ENCODE measurements at places on chromosomes 11 and 22.

DNA sequence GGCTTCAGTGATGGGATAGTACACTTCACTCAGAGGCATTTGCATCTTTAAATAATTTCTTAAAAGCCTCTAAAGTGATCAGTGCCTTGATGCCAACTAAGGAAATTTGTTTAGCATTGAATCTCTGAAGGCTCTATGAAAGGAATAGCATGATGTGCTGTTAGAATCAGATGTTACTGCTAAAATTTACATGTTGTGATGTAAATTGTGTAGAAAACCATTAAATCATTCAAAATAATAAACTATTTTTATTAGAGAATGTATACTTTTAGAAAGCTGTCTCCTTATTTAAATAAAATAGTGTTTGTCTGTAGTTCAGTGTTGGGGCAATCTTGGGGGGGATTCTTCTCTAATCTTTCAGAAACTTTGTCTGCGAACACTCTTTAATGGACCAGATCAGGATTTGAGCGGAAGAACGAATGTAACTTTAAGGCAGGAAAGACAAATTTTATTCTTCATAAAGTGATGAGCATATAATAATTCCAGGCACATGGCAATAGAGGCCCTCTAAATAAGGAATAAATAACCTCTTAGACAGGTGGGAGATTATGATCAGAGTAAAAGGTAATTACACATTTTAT is 4.6 kb downstream of the MALAT1 start:
- no peak for DNase-seq

- no peak for DNase-seq
Measured at GRCh38 chr22:47432683-47433082, 670.2 kb downstream of the TBC1D22A start.

- DNase-seq, result no peak
Measured at GRCh38 chr22:27283714-27284113, 517.8 kb downstream of the MN1 start.

- DNase-seq, result no peak
Measured at GRCh38 chr11:128451652-128452470, 135.5 kb downstream of the ETS1 start.

DNA sequence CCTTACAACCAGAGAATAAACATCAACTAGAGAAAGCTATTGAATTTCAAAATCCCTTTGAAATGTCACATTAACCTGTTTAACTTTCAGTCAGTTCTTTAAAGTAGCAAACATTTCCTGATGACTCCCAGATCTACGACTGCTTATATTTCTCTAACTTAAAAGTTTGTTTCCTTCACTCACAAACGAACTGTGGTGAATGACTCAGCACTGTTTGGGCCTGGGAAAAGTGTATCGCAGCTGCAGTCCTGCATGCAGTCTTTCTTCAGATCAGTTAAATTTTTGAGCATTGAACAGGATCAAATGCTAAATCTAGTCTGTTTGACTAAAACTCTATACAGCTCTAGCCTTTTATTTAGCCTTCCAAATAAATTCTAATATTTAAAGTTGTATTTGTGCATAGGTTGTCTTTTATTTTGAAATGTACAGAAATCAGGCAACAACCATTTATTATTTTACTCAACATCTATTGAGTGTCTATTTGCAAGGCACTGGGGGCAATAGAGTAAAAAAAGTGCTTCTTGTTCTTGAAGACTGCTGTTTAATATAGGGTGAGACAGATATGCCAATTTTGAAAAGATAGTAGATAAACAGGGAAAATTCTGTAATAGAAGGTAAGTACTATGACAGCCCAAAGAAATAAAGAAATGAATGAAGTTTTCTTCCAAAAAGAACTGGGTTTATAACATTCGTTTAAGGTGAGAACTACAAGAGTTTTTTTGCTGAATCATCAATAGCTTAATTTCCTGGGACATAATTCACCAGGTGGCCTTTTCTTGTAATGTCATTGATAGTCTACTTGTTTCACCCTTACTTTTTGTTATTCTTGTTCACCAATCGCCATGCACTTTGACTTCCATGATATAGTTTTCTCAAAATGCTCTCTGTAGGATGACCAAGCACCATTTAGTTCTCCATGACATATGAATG is 235.4 kb downstream of the METTL15 start:
- no peak for DNase-seq

DNA sequence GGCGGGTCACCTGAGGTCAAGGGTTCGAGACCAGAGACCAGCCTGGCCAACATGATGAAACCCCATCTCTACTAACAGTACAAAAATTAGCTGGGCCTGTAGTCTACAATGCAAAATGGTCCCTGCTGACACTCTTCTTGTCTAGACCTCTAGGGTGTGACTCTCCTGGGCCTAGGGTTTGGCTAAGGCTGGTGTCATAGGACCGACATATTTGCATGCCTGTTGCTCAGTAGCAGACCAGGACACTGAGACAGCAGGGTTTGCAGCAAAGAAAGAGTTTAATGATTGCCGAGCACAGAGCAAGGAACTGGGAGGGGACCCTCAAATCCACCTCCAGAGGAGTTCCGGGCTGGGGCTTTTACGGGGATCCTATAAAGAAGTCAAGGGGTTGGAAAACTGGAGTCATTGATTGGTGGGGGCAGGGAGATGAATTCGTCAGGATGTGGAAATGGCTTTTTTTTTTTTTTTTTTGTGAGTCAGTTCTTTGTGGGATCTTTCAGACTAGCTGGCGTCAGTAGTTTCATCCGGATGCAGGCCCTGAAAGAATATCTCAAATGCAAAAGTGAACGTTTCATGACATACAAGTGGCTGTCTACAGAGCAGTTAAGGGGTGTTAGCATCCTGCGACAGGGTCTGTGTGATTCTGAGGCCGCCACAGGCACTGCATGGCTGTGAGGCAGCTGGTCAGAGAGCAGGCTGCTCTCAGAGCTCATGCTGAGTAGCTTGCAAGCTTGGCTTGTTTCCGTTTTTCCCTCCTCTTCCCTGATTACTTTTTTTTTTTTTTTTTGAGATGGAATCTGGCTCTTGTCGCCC is 27.2 kb upstream of the A4GALT start:
- no peak for DNase-seq

GRCh38 chr22:22431271-22432220 is 77.0 kb downstream of the ZNF280B start:
- peak; percentile 41 for DNase-seq

DNA sequence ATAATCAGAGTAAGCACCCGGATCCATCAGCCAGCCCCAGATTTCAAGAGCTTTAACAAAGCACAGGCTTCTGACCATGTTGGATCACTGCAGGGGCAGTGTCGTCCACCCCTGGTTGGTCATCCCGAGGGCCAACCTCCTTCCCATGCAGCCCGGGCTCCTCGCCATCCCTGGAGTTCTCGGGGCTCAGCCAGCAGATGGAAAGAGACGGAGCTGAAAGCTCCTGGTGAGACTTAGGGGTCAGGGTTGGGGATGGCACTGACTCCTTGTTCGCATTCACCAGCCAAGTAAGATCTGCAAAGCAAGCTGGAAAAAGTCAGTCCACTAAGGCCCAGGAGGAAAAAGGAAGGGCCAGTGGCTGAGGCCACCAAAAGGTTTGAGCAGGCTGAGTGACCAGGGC is 888.9 kb downstream of the BRD1 start:
- no peak for DNase-seq

GRCh38 chr11:10600570-10601248 is 32.2 kb upstream of the LYVE1 start:
- DNase-seq, result no peak

Measured in CD4-positive, alpha-beta T cell treated with Interleukin-1 beta for 1 hour (primary cell).